ENCODE measurements at places on chromosomes 4 and X.

DNA sequence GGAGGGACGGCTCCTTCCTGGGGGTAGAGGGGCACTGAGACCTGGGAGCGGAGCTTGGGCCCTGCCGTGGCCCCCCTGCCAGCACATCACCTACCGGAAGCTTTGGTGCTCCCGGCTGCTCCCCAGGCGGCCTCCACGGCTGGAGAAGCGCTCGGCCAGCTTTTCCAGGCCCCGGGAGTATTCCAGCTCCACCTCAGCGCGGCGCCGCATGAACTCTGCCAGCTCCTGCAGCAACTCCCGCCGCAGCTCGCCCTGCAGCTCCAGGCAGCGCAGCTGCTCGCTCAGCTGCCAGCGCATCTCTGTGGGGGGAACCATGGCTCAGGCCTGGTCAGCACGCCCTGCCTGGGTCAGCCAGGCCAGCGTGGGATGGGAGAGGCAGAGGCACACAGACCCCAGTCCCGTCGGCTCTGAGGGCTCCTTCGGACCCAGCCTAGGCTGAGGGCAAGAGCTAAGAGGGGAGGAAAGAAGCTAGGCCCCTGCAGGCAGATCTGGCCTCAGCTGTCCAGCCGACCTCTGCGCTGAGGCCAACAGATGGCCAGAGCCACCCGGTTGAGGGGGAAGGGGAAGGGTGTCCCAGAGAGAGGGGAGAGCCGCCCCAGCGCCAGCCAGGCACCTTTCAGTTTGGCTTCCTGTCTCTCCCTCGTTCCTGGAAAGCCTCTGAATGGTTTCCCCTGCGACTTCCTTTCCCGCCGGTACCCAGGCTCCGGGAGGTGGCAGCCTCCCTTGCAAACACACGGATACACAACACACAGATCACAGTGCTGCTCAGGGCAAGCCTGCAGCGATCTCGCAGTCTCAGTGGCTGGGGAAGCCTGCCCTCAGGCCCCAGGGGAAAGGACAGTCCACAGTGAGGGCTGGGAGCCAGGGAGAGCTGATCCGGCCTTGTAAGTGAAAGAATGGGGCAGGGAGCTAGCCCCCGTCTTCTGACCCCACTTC, 4.3 kb downstream of the ARHGAP4 start:
- DNase-seq: no peak

DNA sequence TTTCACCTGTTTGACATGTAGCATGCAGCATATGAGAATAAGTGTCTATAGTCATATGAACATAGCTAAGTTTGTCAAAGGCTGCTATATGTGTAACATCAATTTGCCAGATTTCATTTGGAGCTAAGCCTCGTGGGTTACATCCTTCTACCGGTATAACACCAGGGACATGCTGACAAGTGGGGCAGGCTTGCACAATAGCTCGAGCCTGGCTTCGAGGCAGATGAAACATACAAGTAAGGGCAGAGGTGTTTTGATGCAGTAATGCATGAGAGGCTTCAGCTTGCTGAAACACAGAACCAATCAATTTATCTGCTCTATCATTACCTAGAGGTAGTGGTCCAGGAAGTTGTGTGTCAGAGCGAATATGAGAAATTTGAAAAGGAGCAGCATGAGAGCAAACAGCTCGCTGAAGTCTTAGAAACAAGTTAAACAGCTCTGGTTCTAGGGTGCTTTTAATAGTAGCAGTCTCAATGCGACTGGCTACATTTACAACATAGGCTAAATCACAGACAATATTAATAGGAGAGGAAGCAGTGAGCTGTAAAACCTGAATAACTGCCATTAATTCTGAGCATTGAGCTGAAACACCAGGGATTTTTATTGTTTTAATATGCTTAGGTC, 14.9 kb upstream of the UGDH start:
- DNase-seq: no peak

DNA sequence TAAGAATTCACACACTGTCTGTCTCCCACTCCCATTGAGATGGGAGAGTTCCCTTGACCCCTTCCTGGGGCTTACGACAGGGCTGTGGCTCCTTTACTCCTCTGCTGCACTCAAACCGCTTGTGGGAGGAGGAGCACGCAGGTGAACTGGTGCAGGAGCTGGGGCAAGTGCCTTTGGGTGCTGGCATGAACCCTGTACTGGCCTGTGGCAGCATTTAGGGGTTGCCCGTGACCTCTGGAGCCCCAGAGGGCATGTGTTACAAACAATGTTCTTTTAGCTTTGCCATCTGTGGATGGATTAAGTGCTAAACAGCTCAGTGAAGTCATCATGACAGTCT, 21.8 kb upstream of the FTHL17 start:
- no peak for DNase-seq

DNA sequence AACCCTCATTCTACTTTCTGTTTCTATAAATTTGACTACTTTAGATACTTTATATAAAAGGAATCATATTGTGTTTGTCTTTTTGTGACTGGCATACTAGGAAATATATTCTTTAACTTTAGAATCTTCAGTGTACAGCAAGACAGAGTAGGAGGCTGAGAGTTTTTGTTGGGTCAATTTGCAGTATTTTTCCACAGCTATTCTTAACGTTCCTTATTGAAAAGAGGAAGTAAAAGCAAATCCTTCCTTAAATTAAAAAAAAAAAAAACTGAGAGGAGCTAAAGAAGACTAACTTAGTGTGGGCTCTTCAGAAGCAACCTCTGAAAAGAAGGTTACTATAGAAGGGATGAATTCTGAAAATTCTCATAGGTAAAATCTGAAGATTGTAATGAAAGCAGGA, 1194.6 kb downstream of the ADGRL3 start:
- no peak for DNase-seq

DNA sequence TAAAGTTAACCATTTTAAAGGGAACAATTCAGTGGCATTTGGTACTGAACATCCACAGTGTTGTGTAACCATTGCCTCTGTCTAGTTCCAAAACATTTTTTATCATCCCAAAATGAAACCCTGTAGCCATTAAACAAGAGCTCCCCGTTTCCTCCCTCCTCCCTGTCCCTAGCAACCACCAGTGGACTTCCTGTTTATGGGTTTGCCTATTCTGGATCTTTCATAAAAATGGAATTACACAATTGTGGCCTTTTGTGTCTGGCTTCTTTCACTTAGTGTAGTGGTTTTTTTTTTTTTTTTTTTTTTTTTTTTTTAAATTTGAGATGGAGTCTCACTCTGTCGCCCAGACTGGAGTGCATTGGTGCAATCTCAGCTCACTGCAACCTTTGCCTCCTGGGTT, 11.6 kb downstream of the RBMX2 start:
- DNase-seq: no peak

DNA sequence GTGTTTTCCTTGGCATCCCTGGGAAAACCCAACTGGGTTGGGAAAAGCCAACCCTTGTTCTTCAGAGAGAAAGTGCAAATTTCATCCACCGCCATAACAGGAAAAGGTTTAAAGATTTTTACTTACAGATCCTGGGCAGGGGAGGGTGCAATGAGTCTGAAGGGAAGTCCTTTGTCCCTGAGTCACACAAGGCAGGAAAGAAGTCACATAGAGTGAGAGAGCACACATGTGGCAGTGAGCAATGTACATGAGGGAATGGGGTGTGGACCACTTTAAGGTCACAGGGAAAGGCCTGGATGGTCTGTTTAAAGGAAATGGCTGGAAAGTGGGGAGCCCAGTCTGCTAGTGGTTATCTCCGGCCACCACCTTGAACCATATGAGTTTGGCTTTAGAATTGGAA, 248.9 kb downstream of the HS3ST1 start:
- no peak for DNase-seq

DNA sequence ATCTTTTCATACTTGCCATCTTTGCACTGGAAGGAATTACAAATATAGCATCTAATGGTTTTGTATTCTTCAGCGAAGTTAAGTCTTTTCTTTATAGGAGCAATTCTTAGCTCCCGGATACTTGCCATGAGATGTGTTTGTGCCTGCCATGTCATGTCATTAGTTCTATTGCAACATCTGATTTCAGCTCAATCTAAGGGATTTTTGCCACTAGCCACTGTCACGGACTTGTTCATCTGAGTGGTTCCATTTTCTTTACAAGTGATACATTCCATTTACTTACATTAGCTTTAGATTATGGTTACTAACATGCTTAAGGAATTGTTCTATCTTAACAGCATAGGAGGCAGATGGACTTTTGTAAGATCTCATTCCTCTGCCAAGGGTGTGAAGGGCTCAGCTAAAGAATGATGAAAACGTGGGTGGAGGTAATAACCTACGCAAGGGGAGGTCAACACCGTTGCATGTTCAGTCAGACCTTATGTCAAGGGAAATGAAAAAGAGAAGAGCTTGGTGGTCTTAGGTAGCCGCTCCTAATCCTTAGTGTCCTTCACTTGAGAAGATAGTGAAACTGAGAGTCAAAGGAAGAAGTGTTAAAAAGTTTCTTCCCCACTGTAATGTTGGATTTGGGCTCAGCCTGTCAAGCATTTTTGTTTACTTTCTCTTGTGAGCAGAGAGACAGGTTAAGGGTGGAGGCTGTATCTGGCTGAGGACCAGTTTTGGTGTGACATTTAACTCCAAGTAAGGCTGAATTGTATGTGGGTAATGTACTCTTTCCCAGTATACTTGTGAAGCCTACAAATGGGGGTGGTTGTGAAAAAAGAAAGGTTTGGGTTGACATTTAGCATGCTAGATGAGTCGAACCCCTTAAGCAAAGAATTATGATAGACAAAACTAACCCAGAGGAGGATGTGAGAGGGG, 3.6 kb upstream of the KLHL2 start:
- no peak for DNase-seq

All from sciatic nerve (tissue), 2 donors.